ENCODE measurements at places on chromosomes 2 and 18. TPM values are rescaled to one million over a fixed set of nuclear protein-coding genes. Genes with fewer than 3 reads are reported as not detected.
A peak's percentile ranks its signal among the peaks of the same experiment; 100 is the strongest.

DNA sequence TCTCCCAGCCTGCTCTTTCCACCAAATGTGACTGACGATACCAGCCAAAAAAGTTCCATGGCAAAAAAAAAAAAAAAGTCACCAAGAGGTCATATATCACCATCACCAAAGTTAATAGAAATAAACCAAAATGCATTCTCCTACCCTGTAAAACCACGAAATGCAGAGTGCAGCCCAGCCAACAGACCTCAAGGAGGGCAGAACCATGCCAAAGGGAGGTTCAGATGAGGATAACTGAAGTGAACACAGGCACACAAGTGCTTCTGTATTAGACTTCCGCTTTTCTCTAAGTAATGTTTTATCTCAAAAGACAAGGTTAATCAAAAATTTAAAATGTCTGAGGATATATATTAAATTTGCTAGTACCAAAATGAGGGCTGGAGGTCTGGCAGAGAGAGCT is 5.5 kb downstream of the SERPINE2 start:
- no peak for DNase-seq

DNA sequence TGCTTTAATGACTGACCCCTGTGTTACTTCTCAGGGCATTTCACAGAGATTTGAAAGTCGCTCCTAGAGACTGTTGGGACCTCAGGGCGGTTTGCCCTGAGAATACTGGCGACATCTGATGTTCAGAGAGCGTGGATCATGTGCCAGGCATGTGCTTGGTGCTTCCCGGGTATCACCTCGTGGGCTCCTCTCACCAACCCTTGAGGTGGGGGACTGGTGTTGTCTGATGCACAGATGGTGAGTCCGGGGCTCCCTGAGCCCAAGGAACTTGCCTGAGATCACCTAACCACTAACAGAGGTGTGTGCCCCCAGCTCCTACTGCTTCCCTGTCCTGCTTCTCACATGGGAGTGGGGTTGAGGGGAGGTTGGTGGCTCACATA is 16.2 kb downstream of the ATOH8 start:
- no peak for DNase-seq

- DNase-seq, result no peak
Observed at GRCh38 chr2:12957251-12957650, 240.5 kb downstream of the TRIB2 start.

- DNase-seq, result no peak
Observed at GRCh38 chr18:25346561-25346960, 5.4 kb downstream of the ZNF521 start.

- peak; percentile 82 for DNase-seq
Observed at GRCh38 chr2:228771774-228772173, 499.3 kb downstream of the PID1 start.

GRB14 gene
- total RNA-seq, result 0.34 TPM

DNA sequence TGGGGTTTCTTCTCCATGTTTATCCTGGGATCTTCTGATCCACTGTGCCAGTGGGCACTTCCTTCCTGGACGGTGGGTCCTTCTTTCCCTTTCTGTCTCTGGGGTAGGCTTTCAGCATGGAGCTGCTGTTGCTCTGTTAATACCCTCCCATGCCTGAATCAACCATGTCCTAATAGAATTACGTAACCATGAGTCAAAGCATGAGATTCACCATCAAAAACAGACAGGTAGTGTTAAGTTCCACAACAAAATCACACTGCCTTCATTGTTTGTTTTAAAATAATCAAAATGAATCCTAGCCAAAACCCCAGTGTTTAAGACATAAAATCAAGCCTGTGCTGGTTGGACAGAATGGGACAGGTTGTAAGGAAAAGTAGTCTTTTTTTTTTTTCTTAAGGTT is 37.5 kb downstream of the GNAL start:
- DNase-seq, result no peak

GRCh38 chr2:5188636-5189035 is 503.5 kb upstream of the SOX11 start:
- DNase-seq, result no peak

DNA sequence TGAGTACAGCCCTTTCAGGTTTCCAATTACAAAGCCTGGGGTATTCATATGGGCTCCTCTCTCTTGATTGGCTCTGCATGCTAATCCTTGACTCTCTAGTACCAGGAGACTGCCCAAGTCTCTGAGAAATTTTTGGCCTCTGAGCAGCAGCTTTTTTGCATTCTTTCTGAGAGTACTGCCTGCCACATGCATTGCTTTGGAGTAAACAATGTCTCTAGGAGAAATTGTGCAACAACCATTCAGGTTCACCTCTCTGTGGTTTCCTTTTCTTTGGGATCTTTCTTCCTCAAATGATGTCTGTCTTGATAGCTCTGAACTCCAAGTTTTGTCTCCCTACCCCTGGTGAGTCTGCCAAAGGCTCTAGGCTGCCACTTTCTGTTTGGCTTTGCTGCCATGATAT is 115.8 kb upstream of the SETBP1 start:
- DNase-seq, result peak; percentile 36

DNA sequence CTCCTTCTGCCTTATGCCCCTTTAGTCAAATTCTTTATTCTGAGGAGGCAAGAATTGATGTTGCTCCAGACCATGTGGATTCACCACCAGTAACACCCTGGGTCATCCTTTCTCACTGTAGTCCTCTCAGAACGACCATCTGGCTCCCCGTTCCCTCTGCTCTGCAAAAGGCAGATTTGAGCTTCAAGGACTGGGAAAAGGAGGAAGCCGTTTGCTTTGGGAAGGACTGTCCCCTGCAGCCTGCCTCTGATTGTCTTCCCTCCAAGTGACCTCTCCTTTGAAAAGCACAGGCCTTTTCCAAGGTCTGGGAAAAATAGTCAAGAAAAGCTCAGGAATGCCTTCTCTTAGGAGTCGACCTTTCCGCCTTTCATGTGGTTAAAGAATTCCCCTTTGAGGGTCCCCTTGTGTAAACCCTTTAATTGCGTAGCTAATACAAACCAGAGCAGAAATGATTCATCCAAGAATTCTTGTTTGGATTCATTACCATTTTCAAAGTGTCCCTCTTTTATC is 130.1 kb upstream of the COPS8 start:
- no peak for DNase-seq
